Gastrocnemius medialis (tissue), 4 donors: ENCODE measurements at places on chromosomes 5 and 9. TPM values are rescaled to one million over a fixed set of nuclear protein-coding genes. Genes with fewer than 3 reads are reported as not detected.

The PRELID1 gene
- 35.9 TPM for total RNA-seq

The PTGDS gene
- 2.3 TPM for total RNA-seq

The PDGFRB gene
- total RNA-seq: 55.7 TPM

The VCP gene
- 338 TPM for total RNA-seq

The SH3GLB2 gene
- 55.1 TPM for total RNA-seq

The ISCA1 gene
- 115 TPM for total RNA-seq

The IFNA21 gene
- not detected for total RNA-seq

The TMEM245 gene
- 59.6 TPM for total RNA-seq

The HRCT1 gene
- 5.1 TPM for total RNA-seq

The PIP5K1B gene
- 2.6 TPM for total RNA-seq

The DDX41 gene
- 47.1 TPM for total RNA-seq

The PTCH1 gene
- 5.2 TPM for total RNA-seq

The CER1 gene
- not detected for total RNA-seq

The LHX3 gene
- total RNA-seq: not detected

The AQP3 gene
- total RNA-seq: 24.2 TPM

The CARD9 gene
- 0.86 TPM for total RNA-seq

The MOCS2 gene
- total RNA-seq: 32.0 TPM

The PDE6A gene
- total RNA-seq: not detected

The KIF24 gene
- total RNA-seq: 0.13 TPM

The FBN2 gene
- total RNA-seq: 0.20 TPM
